RKO (cell line): ENCODE measurements at places on chromosomes 7 and 10.

DNA sequence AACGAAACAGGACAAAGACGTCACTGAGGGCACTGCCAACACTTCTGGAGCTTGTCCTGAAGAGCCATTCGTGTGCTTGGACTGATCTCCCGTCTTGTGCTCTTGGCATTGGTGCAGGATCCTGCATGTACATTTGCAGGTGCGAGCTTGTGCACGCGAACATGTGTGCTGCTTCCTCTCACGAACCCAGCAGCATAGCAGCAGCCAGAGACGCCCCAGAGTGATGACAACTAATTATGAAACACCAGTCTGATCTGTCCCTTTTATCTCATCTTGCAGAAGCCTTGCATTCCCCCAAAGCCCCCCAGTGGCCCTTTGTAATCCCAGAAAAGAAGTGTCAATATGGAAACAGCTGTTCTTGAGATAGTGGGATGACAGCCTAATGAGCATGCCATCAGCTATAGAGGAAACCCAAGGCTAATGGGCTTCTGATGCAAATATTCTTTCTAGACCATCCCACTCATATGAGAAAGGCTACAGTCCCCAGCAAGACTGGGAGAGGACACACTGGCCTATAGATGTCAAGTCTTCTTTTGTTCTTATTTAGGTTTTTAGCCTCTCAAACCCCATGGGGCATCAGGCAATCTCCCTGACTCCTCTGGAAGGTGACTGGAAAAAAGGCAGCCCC, 310.6 kb downstream of the FRMD4A start:
- no peak for DNase-seq

DNA sequence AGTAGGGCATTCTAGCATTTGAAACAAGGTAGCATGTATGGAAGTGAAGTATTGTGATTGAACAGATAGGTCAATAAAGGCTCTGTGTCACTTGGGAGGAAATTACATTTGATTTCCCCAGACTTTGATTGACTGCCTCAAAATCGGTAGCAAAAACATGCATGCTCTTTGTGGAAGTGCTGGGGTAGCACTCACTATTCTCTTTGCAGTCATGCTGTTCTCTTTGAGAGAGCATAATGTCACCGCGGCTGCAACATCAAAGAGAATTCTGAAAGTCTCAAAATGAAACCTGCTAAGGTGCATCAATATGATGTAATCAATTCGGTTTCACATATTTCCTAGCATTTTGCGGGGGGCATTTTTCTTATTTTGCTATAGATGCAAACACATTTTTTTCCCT, 64.2 kb downstream of the ARMC3 start:
- DNase-seq = no peak

DNA sequence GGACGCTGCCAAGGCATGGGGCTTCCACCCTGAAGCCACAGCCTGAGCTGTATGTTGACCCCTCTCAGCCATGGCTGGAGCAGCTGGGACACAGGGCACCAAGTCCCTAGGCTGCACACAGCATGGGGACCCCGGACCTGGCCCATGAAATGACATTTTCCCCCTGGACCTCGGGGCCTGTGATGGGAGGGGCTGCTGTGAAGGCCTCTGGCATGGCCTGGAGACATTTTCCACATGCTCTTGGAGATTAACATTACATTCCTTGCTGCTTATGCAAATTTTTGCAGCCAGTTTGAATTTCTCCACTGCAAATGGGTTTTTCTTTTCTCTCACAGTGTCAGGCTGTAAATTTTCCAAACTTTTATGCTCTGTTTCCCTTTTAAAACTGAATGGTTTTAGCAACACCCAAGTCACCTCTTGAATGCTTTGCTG, 463.6 kb downstream of the ZWINT start:
- no peak for DNase-seq

GRCh38 chr7:22402250-22402649, 45.3 kb upstream of the RAPGEF5 start:
- DNase-seq = no peak

GRCh38 chr10:1380088-1380671, 324.0 kb downstream of the WDR37 start:
- DNase-seq = no peak

DNA sequence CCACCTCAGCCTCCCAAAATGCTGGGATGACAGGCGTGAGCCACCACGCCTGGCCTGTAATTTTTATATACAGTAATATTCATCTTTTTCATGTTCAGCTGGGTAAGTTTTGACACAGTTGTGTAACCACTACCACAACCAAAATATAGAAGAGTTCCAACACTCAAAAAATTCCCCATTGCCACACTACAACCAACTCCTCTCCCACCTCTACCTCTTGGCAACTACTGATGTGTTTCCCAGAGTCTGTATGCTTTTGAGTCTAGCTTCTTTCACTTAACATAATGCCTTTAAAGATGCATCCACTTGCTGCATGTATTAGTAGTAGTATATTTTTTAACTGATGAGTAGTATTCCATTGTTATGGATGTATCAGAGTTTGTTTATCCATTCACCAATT, 90.7 kb downstream of the SRPK2 start:
- no peak for DNase-seq

- no peak for DNase-seq
These were observed 12.5 kb upstream of the ARPC1A start for GRCh38 chr7:99313204-99313573.

GRCh38 chr7:4835398-4836205, 26.2 kb downstream of the PAPOLB start:
- no peak for DNase-seq

- no peak for DNase-seq
These were observed 13.0 kb upstream of the NDUFA5 start for GRCh38 chr7:123570390-123571182.

DNA sequence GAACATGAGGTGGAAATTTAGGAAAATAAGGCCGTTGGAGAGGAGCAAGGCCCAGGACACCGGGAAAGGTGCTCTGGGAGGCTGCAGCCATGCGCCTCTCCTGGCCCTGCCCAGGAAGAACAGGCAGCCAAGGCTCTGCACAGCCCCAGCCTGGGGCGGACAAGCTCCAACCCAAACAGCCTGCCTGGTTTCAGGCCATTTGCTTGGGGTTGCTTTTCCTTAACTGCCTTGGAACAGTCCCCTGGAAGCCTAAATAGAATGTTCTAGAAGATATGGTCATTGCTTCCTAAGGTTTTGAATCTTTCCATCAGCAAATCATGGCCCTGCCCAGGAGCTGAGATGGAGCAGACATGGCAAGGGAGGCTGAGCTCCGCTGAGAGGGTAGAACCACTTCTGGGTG, 11.0 kb downstream of the VSTM4 start:
- no peak for DNase-seq

- DNase-seq = no peak
These were observed 37.9 kb downstream of the PRPF18 start for GRCh38 chr10:13624630-13625029.

DNA sequence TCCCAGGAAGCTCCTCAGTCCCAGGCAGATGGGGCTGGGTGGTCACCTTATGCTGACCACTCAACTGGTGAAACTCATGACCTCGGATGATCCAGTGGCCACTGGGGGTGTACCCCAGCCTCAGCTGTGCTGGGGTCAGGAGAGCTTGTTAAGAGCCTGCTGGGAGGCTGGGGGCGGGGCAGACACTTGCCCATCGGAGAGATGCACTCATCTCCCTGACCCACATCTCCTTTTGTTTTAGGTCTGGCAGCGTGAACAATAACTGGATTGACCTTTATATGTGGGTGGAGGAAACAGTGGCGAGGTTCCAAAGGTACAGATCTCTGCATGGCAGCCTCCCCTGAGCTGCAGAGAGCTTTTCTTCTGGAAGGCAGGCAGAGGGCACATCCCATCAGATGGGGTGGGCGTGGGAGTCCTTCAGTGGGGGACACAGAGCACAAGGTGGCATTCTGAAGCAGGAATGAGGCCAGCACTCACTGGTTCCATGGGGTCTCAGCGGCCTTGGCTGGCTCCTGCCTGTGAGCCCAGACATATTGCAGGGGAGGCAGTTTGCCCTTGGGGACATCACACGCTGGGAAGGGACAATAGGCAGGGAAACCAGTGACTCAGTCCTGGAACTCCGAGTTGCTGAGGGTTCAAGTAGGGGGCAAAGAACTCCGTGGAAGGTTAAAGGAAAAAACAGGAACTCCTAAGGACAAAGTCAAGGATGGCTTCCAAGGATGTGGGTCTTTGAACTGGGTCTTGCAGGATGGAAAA, 5.2 kb downstream of the ANTXRL start:
- no peak for DNase-seq

DNA sequence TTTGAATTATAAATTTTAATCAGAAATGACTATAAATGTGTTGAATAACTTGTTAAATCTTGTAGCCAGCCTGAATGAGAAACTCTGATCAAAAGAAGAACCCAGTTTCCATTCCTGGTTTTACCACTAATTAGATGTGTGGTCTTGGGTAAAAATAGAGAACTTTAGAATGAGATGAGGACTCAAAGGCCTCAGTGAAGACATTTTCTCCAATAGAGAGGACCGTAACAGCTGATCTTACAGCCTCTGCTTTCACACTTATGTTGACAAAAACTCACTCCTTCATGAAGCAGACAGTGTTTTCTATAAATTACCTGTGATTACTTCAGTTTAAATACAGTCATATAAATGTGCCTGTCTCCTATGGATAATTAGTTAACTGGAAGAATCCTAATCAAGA, 200.1 kb upstream of the MEOX2 start:
- DNase-seq = no peak

DNA sequence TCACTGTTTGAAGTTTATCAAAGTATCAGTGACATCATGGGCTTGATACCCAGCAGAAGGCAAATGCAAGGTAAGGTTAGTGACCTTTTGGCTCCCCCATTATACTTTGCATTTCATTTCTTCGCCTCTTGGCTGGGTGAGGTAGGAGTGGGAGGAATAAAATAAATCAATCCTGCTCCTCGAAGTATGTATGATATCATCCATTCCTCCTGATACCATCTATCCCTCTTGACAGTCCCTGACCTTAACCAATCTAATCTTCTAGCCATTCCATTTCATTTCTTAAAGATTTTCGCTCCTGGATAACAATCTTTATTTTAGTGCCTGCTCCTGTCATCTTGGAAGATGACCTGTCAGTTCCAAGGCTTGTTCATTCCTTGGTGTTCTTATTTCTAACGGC, 1083.3 kb downstream of the NXPH1 start:
- DNase-seq = no peak

GRCh38 chr10:128416231-128416630, 290.0 kb upstream of the MKI67 start:
- DNase-seq = peak; percentile 1

DNA sequence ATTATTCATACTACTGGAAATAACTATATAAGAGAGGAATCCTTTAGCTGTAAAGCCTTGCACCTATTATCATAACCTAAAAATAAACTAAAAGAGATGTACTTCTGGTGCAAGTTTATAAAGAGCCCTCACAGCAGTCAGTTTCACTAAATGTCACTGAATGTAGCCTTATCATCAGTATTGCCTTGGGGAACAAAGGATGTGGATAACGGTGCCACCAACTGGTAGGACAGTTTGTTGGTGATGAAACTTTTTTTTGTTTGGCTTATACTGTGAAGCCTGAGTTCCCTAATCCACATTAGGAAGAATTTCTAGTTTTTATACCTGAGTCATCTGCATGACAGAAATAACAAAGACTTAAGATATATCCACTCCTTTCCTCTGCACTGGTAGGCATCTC, 117.9 kb upstream of the COL1A2 start:
- peak; percentile 49 for DNase-seq

DNA sequence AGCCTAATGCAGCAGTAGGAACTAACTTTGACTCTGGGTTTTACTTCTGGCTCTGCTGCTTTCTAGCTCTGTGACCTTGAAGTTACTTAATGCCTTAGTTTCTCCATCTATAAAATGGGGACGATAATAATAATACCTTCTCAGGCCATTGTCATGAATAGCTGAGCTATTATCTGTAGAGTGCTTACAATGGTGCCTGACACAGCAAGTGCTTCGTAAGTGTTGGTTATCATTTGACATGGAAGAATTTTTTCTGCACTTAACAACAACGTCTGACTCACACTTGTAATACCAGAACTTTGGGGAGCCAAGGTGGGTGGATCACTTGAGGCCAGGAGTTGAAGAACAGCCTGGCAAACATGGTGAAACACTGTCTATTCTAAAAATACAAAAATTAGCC, 140.5 kb downstream of the ARL4A start:
- no peak for DNase-seq

- DNase-seq = no peak
These were observed 138.0 kb downstream of the CDH23 start for GRCh38 chr10:71534568-71535194.

GRCh38 chr7:154627646-154628290, 375.2 kb downstream of the PAXIP1 start:
- no peak for DNase-seq

- DNase-seq = no peak
These were observed 38.0 kb downstream of the CYTH3 start for GRCh38 chr7:6234384-6234783.

DNA sequence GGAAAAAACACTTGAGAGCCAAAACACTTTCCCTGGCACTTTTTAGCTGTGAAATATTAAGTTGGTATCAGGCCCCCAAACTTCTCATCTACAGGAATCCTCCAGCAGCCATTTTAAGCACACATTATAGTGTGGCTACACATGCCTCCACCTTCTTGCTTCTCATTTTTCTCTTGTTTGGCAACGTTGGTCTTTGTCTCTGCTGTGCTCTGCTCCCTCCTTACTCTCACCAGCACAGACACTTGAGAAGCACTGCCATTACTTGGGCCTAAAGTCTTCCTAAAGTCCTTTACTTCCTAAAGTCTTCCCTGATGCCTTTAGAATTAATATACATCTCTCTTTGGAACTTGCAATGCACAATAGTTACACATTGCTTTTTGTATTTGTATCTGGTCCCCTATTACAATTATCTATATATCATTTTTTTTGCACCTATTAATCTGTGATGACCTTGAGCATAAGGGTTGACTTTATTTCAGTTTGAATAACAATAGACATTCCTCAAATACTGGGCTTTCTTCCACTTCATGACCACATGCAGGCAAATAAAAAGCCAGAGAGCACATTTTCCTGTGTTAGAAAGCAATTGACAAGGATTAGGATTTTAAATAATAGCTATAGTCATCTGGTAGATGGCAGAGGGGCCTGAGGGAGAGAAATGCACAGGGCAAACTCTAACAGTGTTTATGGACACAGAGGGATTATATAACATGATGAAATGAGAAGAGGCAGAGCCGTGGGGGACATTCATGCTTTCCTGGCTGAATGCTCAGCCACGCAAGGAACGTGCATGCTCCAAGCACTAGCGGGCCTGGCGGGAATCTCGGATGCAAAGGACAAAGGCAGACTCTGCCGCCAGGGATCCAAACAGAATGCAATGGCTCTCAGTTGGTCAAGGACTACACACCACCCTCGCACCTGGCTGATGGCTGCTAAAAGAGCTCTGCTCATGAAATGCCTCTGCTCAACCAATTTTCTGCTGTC, 99.3 kb downstream of the CDC14C start:
- DNase-seq = no peak

DNA sequence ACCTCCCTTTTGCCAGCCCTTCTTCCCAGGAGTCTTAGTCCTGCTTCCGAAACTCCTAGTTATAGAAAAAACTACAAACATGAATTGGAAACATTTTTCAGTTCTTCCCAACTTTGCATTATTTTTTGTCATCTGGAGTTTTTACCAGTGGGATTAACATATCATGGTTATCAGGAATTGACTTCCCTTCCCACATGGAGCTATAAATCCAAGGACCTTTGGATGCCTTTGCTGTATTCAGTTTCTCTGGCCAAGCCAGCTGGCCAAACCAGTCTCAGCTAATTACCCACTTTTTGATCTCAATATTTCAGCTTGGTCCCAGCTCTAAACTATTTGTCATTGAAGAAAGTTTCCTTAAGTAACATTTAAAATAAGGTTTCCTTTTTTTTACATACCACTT, 570.6 kb downstream of the SORCS1 start:
- DNase-seq = no peak
